Inflammatory macrophage treated with lipopolysaccharide for 1 hour (primary cell): ENCODE measurements at places on chromosomes 2 and 18.

DNA sequence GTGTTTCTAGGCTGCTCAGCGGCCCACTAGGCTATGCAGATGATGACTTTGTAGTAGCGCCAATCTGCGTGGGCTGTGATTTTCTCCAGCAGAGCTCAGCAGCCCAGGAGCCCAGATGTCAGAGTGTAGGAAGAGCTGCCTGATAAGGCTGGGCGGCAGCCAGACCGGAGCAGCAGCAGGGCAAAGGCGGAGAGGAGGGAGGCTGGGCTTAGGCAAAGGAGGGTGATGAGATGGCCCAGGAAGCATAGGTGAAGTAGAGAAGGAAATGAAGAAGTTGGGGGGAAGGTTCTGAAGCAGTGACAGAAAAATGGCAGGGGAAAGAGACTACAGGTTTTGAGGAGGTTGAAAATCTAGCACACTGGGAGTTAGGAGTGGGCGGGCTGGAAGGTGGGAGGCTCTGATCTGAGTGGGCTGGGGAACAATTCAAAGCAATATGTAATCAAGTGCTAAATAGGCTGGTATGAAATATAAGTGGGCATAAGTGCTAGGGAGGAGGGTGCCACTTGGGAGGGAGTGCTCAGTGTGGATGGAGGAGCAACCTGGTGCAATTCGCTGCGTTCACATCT is 50.6 kb upstream of the STPG4 start:
- DNase-seq, result no peak

DNA sequence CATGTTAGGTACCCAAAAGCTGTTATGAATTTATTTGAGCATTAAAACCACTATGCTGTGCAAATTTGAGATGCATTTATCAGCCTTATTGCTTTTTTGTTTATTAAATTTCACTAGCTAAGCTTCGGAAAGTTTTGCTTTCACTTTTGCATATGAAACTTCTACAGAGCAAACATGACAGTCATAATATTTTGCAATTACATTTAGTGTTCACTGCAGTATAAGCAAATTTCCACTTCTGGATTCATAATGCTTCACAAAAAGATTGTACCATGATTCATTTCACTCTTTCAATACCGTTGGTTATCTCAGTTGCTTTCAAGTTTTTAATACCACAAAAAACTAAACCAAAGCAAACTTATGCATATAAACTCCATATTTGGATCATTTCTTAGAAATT is 228.7 kb upstream of the SLC8A1 start:
- peak; percentile 75 for DNase-seq

DNA sequence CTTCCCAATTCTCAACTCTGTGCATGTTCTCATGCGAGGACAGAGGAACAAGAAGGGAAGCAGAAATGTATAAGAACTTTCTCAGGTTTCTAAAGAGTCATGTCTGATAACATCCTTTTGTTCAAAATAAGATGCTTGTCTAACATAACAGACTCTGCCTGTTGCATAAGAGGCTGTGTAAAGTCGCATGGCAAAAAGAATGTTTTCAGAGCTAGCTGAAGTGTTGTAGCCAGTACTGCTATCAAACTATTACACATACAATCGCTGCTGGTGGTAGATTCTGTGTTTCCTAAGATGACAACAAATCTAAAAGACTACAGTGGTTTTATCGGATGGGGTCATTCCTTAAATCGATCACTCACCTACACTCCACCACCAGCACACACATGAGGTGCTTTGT is 487.5 kb downstream of the IRS1 start:
- DNase-seq, result no peak

- DNase-seq, result no peak
Observed at GRCh38 chr2:173415431-173416381, 61.0 kb downstream of the CDCA7 start.

DNA sequence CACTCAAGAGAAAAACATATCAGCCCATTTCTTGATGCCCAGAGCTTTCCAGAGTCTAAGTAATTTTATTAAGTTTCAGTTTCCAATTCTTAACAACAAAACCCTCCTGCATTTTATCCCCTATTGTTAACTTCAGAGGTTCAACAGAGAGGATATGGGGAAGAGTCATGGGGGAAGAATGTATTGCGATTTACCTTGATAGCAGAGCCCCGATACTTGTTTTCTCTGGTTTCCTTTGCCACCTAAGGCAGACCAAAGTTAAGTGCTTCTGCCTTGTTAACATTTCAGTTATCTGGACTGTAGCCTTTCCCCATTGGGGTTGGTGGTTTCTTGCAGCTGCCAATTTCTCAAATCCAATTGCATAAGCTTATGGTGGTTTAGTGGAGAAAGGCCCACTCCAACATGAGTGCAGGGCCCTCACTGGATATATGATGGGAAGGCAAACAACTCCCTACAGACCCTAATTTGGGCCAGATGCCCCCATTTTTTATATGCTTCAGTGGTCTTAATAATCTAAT is 82.0 kb upstream of the ITGB6 start:
- DNase-seq, result no peak

- peak; percentile 81 for DNase-seq
Observed at GRCh38 chr2:68412127-68412819, 47.2 kb downstream of the PLEK start.

- no peak for DNase-seq
Observed at GRCh38 chr2:68775272-68775842, 40.7 kb downstream of the ARHGAP25 start.

DNA sequence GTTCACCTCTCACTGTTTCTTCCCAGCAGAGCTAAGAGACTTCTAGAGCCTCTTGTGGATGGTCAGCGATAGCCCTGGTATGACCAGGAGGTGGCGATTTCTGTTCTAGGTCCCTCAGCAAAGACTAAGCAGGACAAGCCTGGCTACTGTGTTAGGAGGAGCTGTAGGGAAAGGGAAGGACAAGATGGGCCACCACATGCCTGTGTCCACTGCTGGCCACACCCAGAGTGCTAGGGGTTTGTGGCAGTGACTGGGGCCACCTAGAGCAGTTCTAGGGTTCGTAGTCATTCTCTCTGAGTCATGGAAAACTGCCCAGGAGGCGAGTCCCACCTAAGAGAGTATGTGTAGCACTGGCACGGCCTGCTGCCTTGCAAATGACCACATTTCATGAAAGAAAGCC is 179.4 kb downstream of the ALPK2 start:
- DNase-seq, result no peak

GRCh38 chr2:64794426-64794995 is 140.8 kb upstream of the SERTAD2 start:
- no peak for DNase-seq

DNA sequence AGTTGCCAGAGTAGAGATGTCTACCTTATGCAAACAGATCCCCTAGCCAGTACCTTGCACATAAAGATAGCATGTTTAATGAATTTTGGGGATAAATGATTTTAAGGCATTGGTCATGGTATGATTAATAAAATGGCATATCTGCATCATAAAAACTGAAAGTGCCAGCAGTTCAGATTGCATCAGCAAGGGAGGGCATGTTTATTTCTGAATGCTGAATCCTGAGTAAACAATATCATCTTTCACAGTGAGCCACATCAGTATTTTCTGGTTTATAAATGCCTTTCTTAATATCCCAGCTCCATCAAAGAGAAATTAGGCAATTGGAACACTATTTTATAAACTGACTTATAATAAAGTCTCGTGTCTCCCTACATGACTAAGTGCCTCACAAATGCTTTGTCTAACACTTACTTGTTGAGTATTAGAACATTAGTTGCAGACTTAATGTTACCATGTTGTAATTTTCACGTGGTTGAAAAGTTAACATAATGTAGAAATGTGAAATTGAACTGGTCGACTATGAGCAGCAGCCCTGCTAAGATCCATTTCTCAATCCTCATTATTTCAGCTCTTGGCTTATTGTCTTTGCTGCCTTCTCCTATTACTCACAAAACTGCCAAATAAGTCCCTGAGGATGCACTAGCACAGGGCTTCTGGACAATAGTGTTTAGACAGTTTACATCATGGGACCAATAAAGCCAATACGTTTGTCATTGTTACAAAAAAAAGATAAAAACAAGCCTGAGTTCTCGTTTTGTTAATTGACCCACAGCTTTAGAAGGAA is 48.0 kb downstream of the LANCL1 start:
- DNase-seq, result no peak

DNA sequence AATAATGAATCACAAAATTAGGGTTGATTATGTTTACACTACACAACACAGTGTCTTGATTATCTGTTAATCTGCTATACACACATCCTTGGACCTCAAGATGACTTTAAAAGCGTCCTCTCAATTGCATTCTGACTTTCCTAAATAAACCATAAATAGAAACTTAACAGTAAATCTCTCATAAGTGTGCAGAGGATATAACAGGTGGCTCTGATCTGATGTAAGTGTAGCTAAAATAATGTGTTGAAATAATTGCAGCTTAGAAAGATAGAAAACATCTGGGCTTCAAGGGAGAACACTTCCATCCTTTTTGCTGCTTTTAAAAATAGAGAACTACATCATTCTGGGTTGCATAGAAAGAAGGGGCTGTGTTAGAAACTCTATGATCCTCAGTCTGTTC is 78.4 kb upstream of the EFEMP1 start:
- DNase-seq, result no peak
